ENCODE measurements at places on chromosomes 16 and 17.

DNA sequence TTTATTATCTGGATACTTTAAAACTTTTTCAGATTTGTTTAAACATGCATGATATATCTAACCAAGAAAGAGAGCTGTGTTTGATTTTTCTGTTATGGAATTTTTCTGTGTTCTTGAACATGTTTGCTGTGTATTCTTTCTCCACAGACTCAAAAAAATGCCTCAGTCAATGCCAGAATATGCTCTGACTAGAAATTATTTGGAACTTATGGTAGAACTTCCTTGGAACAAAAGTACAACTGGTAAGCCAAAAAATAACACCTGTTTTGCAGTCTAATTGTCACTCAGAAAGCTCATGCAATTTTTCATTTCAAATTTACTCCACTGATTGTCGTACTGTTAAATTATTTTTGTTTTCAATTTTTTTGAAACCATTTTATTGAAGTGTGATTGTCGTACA, 15.3 kb upstream of the ABCC11 start:
- DNase-seq = no peak

GRCh38 chr16:88855176-88855575, 1.6 kb downstream of the GALNS start:
- DNase-seq = no peak

DNA sequence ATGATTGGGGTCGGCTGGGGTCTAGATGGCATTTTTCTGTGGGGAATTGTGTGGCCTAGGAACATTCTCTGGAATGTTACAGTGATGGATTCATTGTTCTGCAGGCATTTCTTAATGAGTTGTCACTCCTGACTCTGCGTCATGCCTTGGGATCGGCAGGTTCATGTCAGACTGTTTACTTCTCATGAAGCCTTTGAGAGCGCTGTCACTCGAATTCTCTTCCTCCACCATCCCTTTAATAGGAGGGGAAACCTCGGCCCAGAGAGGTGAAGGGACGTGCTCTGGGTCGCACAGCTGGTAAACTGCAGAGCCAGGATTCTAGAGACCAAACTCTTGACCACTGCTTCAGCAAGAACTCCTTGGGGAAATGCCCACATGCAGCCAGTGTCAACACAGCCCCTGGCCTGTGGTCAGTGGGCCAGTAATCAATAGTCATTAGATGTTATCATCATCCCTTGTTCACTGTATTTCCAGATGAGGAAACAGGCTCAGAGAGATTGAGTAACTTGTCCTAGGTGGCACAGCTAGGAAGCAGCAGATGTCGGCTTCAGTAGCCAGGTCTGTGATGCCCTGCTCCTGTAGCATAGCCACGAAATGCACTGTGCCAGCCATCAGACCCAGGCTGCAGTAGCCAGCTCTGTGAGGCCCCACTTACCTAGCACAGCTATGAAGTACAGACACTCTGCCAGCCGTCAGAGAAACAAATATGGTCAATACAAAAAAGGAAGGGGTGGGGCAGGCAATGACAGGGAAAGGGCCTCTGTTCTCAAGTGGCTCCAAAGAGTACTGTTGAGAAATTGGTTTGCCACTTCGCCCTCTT, 259.0 kb downstream of the CPPED1 start:
- DNase-seq = no peak

GRCh38 chr17:60134396-60135150, 15.2 kb upstream of the CA4 start:
- DNase-seq = no peak

- no peak for DNase-seq
Measured at GRCh38 chr16:56830669-56831068, 34.3 kb upstream of the SLC12A3 start.

- no peak for DNase-seq
Measured at GRCh38 chr17:29954405-29954804, 13.0 kb downstream of the EFCAB5 start.

DNA sequence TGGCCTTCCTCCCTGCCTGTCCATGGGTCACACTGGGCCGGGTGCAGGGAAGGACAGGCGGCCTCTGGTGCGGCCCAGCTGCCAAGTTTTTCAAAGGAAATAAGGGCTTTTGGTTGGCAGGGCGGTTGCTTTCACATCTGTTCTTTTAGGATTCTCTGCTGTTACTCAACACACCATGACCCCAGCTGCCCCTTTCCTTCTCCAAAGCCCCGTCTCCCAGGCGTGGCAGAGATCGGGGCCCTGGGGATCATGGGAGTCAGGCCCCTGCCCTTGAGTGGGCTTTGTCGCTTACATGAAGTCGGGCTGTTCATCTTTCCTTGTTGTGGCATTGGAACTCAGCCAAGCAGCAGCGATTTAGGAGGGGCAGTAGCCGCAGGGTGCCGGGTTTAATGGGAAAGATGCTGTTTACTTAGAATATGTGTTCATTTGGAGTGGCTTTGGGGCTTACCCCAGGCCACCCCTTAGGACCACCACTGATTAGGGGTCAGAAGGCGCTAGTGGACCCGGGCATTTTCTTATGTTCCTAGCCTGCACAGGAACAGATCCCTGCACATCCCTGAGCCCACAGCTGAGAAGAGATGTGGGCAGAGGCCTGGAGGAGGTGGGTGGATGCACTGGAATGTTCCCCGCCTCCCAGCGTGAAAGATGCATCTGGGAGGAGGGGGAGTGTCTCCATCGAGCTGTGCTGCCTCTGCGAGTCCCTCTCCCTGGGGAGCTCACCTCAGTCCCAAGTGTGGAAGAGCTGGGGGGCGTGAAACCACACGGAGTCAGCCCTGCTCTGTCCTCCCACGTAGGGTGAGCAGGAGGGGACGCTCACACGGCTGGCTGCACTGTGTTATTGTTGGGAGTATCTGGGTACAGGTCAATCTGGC, 6.8 kb upstream of the ADCY7 start:
- DNase-seq = no peak

DNA sequence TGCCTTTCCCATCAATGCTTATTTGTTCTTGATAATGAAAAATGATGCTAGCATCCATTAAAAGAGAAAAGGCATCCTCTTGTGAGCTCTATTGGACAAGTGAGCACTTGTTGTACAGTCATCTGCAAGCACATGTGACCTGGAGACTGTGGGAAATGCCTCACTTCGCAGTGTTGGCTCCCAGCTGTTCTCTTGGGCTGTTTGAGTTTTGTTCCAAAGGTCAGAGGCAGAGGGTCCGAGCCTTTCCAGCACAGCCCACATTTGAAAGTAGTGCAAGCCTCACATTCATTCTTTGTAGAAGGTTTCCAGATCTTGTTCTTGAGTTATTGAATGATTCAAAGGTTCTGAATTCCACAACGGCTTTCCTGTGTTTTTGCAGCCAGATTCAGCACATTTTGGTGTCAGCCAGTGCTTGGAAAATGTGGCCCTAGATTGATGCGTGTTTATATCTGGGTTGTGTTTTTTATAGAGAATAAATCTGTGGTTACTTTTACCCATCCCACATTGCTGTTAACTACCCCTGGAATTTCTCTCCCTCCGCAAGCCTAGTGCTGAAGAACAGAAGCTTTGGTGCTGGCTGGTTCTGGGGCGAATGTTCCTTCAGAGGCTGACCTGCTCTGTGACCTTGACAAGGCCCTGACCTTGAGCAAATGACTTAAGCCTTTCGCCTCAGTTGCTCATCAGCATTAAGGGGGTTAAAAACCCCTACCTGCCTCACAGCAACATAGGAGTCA, 49.8 kb downstream of the CDH1 start:
- DNase-seq = no peak

DNA sequence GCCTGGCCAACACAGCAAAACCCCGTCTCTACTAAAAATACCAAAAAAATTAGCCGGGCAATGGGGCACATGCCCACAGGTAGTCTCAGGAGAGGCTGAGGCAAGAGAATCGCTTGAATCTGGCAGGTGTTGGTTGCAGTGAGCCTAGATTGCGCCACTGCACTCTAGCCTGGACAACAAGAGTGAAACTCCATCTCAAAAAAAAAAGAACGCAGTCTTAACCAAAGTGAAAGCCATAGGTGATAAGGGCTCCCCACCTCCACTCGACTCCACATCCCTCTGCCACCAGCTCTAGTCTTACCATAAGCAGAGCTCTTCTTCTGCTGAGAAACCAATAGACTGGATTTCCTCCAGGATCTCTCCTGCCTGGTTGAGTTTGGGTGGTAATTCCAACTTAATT, 266.0 kb downstream of the PHKB start:
- no peak for DNase-seq

DNA sequence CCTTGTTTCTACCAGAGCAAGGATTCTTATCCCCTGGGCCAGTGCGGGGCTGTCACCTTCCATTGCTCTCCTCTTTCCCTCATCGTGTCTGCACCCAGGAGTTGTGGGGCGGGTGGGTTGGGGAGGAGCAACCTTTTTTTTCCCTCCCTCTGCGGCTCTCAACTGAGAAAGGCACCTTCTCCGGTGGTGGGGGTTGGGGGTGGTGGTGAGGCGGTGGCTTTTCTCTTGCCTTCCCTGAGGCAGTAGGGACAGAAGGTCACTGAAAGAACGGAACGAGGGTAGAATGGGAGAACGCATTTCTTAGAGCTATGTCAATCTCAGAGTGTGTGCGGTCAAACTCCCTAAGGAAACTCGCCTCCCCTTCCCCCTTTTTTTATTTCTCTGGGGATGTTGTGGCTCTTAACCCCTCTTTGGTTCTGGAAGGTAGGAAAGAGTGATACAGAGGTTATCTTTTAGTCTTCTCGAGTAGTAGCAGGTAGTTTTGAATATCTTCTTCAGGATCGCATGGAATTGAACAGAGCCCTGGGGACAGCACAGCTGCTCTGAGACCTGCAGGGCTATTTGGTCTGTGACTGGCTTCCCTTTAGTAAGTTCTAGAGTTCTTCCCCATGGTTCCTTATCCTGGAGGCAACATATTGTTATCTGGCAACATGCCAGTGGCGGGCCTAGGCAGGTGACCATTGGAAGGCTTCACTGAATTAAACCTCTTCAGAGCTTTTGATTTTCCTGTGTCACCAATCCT, 994 bp downstream of the CLTC start:
- peak; percentile 3 for DNase-seq

DNA sequence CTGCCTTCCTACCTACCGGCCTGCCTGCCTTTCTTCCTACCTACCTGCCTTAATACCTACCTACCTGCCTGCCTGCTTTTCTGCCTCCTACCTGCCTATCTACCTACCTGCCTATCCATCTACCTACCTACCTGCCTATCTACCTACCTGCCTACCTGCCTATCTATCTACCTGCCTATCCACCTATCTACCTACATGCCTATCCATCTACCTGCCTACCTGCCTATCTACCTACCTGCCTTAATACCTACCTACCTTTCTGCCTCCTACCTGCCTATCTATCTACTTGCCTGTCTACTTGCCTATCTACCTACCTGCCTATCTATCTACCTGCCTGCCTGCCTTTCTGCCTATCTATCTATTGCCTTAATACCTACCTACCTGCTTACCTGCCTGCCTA, 383.8 kb upstream of the PSMD7 start:
- no peak for DNase-seq

GRCh38 chr17:47934856-47935255, 6.5 kb upstream of the PNPO start:
- no peak for DNase-seq

- DNase-seq = no peak
Measured at GRCh38 chr16:73457851-73458250, 409.9 kb upstream of the ZFHX3 start.

GRCh38 chr16:89964201-89964600, 15.6 kb downstream of the DEF8 start:
- no peak for DNase-seq

GRCh38 chr16:15489016-15489415, 54.6 kb downstream of the BMERB1 start:
- no peak for DNase-seq

- no peak for DNase-seq
Measured at GRCh38 chr17:39769974-39770587, 32.3 kb downstream of the GRB7 start.

DNA sequence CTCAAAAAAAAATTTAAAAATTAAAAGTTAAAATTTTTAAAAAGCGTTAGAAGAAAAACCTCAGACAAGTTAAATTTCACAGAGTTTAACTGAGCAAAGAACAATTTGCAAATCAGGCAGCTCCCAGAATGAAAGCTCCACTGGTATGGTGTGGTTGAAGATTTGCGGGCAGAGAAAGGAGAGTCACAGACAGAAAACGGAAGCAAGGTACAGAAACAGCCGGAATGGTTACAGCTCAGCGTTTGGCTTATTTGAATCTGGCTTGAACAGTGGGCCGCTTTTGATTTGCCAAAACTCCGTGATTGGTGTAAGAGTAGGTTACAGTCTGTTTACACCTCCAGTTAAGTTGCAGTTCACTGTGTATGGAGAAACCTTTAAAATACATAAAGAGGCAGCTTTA, 297.1 kb downstream of the HS3ST4 start:
- no peak for DNase-seq

GRCh38 chr17:1568950-1569810, 6.6 kb upstream of the PITPNA start:
- no peak for DNase-seq

DNA sequence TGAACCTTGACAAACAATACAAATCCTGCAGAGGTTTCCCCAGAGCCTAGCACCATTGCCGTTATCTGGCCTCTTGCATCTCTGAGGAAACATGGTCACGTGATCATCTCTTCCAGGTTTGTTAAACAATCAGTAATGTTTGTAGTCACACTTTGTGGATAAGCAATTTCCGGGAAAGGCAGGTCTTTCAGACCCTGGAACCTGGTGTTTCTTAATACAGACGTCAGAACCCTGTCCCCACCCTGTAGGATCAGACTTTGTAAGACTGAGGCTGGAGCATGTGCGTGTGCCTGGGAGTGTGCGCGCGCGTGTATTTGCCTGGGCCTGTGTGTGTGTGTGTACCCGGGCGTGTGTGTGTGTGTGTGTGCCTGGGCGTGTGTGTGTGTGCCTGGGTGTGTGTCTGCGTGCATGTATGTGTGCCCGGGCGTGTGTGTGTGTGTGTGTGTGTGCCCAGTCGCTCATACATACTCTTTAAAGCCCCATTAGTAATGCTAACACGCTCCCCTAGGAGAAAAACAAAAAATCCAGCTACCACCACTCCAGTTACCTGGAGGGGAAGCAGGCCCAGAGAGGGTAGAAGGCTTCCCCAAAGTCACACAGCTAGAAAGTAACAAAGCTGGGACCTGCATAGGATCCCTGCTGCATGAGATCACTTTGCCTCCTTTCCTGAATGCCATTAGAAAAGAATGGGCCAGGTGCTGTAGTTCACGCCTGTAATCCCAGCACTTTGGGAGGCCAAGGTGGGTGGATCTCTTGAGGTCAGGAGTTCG, 5.3 kb downstream of the CTNS start:
- no peak for DNase-seq

GRCh38 chr17:68020409-68020756, 15.2 kb upstream of the KPNA2 start:
- DNase-seq = no peak

DNA sequence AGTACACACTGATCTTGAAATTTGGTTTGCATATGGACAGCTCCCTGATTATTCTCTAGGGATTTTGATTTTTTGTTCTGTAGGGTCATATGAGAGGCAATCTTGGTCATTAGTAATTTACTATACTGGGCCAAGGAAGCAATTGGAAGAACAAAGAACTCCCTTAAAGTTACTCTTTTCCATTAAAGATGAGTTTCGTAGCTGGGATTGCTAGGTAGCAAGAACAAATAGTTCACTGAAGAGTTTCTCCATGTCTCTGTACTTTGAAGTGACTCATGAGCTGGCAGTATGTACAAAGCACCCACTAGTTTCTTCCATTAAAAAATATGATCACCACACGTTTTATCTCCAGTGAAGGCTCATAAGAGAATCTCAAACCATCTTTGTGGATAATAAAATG, 6.2 kb upstream of the BCAS3 start:
- DNase-seq = no peak

GRCh38 chr17:18213666-18214270, 11.7 kb upstream of the LLGL1 start:
- no peak for DNase-seq

GRCh38 chr16:1458977-1459341, 14.6 kb upstream of the CCDC154 start:
- no peak for DNase-seq
